Activated CD4-positive, alpha-beta T cell treated with anti-CD3 and anti-CD28 coated beads for 4 hours (primary cell): ENCODE measurements at places on chromosomes 2 and 18.

GRCh38 chr2:208643145-208643544, 236.6 kb downstream of the PTH2R start:
- no peak for DNase-seq

GRCh38 chr2:150075831-150076230, 411.6 kb downstream of the RND3 start:
- DNase-seq: no peak

DNA sequence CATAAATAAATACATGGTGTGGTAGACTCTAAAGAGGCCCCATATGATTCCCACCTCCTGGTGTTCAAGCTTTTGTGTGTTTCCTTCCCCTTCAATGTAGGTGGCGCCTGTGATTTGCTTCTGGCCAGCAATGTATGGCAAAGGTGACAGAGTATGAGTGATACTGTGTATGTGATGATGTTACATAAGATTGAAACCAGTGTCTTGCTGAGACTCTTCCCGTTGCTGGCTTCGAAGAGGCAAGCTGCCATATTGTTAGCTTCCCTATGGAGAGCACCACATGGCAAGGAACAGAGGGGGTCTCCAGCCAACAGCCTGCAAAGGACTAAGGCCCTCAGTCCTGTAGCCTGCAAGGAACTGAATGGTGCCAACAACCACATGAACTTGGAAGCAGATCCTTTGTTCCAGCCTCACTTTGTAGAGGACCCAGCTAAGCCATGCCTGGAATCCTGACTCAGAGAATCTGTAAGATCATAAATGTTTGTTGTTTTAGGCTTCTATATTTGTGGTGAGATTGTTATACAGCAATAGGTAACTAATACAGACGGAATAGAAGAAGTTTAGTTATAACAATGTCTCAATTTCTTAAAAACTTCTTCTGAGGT, 1.7 kb upstream of the SMAD4 start:
- no peak for DNase-seq

- DNase-seq: no peak
Measured at GRCh38 chr2:56148825-56149224, 35.0 kb upstream of the CCDC85A start.

DNA sequence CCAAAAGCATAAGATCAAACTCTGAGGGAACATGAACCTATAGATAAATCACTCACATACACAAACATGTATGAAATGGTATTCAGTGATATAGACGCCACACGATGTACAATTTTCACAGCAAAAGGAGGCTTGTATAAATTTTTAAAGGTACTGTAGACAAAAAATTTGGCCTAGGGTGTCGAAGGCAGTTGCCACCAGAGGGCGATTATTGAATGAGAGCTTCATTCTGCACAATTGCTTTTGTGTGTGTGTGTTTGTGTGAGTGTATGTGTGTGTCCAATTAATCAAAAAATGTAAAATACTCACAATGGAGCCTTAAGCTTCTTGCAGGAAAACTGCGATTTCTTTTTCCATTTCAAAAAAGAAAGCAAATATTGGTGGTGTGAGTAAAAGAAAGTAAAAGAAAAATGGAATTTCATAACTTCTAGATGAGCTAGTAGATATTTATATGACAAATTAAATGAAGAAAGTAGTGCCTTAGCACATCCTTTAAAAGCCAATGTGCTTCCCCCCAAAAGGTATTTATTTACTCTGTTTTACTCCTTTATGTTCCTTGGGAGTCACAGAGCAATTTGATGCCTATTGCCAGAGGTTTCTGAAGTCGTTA, 800.1 kb downstream of the SATB2 start:
- DNase-seq: no peak

DNA sequence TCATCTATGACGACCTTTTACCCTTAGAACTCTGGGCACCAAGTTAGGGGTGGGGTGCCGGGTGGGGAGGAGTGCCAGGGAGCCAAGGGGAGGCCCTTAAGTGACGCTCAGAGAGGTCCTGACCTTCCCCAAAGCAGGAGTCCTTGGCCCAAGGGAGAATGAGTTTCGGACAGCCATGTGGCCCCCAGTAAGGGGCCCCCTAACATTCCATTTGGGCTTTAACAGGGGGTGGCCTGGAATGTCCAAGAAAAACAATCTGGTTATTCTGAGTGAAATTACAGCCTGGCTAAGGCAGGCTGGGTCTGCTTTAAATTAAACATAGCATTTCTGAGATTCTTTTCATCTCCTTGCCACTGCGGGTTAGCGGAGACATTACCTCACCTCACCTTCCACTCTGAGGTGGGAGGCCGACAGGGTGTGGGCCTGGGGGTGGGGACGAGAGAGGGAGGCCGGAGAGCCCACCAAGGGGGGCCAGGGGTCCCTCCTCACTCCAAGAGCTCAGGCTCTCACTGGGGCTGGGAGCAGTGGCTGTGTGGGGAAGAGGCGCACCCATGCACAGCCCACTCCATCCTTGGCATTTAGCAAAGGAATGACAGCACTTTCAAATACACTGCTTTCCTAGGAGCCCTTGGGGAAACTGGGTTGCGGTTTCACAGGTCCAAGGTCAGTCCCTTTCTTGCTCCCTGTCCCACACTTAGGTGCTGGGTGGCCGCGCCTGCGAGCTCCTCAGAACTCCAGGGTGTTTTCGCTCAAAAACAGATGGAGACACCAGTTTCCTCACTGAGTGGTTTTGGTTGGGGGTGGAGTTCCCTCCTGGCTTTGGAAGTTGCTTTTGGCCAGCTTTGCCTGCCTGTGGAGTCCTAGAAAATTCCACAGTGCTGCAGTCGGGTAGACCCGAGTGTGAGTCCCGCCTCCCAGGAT, 107.4 kb downstream of the POLR1A start:
- DNase-seq: no peak

DNA sequence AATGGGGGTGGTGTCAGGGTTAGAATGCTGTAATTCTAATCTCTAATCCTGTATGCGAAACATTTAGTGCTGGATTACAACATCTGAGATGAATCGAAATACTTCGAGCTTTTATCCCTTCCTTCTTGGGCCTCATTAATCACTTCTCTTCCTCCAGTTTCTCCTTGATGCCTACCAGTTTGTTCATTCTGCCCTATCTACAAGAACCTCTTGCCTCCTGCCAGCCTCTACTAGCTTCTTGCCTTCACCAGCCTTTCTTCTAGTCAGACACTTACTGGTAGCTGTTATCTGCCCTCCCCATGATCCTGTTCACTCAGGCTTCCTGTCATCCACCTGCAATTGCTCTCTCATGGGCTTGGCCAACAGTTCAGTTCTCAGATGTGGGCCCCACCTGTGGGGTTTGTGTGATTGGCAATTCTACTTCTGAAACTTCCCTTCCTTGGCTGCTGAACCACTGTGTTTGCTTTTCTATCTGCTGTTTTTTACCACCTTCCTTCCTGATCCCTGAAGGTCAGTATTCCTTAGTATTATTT, 15.4 kb upstream of the FARP2 start:
- DNase-seq: no peak

GRCh38 chr2:152161598-152161997, 14.0 kb downstream of the STAM2 start:
- DNase-seq: no peak

DNA sequence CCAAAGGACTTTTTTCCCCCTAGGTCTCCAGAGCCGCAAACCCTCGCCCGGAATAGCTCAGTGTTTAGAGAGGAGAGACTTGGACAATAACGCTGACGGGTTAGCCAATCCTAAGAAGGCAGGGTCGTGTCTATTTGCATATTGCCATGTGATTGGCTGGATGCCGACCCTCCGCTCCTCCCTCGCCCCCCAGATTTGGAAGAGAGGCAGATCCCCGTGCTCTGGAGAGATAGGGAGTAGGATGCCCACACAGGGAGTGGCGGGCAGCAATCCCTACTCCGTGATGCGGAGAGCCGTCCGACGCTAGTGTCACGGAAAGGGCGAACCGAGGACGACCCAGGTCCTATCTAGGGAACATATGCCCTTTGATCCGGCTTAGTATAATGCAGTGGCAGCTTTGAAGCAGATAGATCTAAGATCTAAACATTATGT, 1.4 kb downstream of the WNT6 start:
- DNase-seq: no peak

DNA sequence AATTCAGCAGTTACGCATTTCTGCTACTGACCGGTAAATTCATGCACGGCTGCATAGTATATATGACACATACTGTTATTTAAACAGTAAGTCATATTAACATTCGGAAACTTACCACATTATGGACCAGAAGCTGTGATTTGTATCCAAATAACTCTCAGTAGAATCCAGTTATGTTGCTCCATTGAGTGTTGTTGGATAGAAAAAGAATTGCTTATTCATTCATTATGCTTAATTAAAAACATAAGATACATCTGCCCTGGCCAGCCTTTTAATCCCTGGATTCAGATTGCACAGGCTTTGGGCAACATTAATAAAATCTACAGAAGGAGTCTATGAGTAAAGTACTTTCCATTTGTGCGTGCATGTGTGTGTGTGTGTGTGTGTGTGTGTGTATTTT, 111.3 kb downstream of the CPS1 start:
- no peak for DNase-seq

- DNase-seq: no peak
Measured at GRCh38 chr18:62710417-62710816, 4.9 kb upstream of the PHLPP1 start.

GRCh38 chr2:62874881-62875383, 169.4 kb downstream of the EHBP1 start:
- DNase-seq: no peak

DNA sequence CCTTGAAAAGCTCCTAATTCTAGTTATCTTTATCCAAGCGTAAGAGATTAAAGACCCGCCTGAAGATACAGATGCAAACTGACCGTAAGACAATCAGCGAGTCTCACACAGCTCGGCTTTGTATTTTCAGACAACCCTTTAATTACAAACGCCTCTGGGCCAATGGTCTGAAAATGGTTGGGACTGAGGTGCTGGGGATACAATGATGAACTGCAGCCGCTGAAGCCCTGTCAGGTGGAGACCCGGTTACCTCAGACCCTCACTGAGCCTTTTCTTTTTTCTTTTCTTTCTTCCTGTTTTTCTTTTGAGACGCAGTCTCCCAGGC, 715 bp upstream of the CFAP36 start:
- DNase-seq: peak; percentile 5

DNA sequence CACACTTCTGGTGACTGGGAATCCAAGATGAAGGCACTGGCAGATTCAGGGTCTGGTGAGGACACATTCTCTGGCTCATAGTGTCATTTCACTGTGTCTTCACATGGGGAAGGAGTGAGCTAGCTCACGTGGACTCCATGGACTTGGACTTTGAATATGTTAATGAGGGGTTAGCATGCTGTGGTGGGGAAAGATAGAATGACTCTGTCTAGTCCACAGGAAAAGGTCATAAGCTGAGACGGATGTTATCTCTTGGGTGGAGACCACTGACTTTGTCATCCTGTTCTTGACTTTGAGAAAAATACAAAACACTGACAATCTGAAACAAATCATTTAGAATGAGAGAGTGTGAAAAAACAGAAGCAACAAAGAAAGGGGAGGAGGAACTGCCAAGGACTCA, 145.9 kb downstream of the PIK3C3 start:
- no peak for DNase-seq

GRCh38 chr2:28687640-28688385, 63.8 kb upstream of the PPP1CB start:
- DNase-seq: no peak

DNA sequence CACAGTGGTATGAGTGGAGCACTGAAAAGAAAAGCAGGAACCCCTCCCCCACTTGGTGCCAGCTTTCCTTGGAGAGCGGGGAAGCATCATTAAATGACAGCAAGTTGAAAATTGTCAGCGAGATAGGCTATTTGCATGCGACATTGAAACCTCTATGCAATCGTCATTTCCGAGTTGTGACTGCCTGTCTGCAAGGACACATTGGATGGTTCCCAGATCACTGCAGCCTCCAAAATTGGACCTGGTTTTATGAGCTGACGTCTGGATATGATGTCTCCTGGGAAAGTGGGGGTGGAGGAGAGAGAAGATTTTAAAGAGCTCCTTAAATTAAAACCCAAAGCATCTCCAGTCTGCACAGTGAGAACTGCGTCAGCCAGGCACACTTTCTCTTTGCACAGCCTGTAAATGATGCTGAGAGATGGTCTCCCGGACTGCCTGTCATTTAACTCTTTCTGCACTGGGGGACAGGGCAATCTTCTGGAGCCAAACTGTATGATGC, 57.8 kb upstream of the KIF5C start:
- no peak for DNase-seq
